Activated T-cell treated with anti-CD3 and anti-CD28 coated beads, Interleukin-2, amount 50 U/mL, for 72 hours (primary cell): ENCODE measurements at places on chromosomes 1 and 21.

- DNase-seq, result no peak
Measured at GRCh38 chr1:119447344-119448126, 32.6 kb downstream of the HSD3B2 start.

GRCh38 chr1:34977858-34978257 lies 7.3 kb downstream of the TMEM35B start:
- no peak for DNase-seq

DNA sequence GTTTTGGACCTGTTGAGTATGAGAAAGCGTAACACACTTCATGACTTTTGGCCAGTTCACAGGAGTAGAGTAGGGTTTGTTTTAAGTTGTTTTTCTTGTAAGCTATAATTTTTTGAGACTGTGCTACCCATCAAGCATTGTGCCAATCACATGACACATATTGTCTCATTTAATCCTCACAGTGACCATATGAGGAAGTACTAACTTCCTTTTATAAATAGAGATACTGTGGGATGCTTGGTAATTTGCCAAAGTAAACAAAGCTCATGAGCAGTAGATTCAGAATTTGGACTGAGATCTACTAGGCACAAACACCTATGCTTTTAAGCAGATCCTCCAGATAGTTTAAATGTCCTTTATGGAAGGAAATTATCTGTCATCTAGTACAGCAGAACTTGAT lies 178.3 kb downstream of the CACNA1E start:
- no peak for DNase-seq

DNA sequence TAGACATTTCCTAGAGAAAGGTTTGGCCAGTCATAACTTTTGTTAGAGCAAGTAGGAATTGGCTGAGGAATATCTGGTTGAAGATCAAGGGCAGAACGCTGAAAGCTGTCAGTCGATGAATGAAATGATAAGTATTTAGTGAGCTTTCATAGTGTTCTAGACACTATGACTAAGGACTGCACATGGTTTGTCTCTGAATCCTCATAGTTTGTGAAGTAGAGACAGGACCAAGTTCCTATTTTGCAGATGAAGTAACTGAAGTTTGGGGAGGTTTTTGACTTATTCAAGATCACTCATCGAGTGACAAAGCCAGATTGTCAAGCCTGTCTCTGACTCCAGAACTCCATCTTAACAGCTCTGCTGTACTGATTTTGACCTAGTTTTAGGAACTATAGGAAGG lies 4.7 kb downstream of the ELOA start:
- no peak for DNase-seq

DNA sequence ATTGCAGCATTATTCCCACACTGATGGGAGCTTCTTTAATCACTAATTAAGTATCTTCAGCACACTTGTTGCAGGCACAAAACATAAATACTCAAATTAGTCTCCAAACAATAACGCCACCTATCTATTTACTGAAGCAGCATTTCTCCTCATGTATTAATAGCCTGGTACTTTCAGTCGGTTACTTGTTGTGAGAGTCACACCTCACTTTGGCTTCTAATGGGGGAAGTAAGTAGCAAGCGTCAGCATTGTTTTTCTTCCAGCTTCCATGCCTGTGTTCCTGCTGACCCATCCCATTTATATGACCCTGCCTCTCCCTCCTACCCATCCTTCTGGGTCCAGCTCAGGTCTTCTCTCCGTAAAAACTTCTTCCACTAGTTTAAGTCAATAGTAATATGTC lies 31.9 kb upstream of the DENND1B start:
- no peak for DNase-seq

DNA sequence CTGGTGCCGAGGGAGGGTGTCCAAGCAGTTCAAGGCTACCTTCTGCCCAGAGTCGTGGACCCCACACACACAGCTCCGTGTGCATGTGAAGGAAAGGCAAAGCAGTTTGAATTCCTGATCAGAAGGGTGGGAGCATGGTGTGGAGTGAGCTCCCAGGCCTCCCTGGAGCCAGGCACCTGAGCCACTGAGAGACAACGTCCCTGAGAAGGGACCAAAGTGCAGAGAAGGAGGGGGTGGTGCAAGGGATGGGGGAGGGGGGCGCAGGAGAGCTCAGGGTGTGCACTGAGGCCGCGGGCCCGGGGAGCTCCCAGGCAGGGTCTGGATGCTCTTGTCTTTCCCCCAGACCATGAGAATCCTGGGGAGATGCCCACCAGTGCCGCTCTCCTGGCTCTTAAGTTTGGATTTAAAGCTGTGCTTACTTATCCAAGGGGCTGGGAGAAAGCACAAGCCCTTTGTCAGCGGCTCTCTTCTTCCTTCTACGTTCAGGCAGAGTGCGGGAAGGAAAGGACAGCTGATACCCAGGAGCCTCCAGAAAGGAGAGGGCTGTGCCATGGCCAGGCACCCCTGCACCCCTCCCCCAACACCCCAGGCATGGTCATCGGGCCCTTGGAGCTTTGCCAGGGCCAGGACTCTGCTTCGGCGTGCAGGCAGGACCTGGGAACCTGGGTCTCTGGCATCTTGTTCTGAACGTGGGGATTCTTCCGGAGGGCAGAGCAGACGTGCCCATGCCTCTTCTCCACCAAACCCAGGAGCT lies 24.1 kb downstream of the ACTA1 start:
- DNase-seq, result no peak

DNA sequence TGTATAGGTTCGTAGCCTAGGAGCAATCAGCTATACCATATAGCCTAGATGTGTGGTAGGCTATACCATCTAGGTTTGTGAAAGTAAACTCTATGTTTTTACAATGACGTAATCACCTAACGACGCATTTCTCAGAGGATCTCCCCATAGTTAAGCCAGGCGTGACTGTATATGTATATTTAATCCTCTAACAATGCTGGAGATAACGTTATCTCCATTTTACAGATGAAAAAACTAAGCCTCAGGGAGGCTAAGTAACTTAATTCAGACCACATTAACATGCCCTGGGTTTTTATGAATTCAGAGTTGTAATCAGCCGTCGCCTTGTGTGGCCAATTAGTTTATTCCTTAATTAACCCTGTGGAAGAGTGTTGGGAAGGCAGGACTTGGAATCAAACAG lies 107.7 kb upstream of the PLXNA2 start:
- DNase-seq, result no peak
